ENCODE measurements at places on chromosomes 7 and 10.

DNA sequence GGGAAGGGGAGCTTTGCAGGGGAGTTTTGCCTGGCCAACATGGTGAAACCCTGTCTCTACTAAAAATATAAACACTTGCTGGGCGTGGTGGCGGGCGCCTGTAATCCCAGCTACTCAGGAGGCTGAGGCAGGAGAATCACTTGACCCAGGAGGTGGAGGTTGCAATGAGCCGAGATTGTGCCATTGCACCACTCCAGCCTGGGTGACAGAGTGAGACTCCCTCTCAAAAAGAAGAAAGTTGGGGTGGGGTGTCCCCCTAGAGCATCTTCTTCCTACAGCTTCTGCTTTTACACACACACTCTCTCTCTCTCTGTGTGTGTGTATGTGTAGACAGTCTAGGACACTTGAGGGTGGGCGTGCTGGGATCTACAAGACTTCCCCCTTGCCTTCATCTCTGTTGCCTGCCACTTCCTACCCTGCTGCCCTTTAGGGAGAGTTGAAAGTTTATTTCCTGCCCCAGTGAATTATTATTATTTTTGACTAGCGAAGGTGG is 21.7 kb downstream of the PLAU start:
- DNase-seq, result no peak

GRCh38 chr7:29329686-29330085 is 135.1 kb downstream of the CHN2 start:
- DNase-seq, result no peak

DNA sequence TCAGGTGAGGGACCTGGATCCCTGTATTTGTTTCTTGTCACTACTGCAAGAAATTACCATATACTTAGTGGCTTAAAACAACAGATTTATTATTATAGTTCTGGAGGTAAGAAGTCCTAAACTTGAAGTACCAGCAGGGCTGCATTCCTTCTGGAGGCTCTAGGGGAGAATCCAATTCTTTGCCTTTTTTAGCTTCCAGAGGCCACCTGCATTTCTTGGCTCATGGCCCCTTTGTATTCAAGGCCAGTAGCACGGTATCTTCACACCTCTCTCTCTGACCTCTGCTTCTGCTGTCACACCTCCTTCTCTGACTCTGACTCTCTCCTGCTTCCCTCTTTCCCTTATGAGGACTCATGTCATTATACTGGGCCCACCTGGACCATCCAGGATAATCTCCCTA is 2.2 kb upstream of the LHPP start:
- DNase-seq, result no peak

- DNase-seq, result no peak
Observed at GRCh38 chr10:9824631-9825071, 1193.0 kb upstream of the CELF2 start.

GRCh38 chr7:91239171-91239604 is 25.0 kb upstream of the FZD1 start:
- DNase-seq, result no peak

- DNase-seq, result no peak
Observed at GRCh38 chr10:50470798-50471582, 152.8 kb downstream of the SGMS1 start.

- no peak for DNase-seq
Observed at GRCh38 chr10:130957423-130957822, 354.1 kb downstream of the TCERG1L start.

DNA sequence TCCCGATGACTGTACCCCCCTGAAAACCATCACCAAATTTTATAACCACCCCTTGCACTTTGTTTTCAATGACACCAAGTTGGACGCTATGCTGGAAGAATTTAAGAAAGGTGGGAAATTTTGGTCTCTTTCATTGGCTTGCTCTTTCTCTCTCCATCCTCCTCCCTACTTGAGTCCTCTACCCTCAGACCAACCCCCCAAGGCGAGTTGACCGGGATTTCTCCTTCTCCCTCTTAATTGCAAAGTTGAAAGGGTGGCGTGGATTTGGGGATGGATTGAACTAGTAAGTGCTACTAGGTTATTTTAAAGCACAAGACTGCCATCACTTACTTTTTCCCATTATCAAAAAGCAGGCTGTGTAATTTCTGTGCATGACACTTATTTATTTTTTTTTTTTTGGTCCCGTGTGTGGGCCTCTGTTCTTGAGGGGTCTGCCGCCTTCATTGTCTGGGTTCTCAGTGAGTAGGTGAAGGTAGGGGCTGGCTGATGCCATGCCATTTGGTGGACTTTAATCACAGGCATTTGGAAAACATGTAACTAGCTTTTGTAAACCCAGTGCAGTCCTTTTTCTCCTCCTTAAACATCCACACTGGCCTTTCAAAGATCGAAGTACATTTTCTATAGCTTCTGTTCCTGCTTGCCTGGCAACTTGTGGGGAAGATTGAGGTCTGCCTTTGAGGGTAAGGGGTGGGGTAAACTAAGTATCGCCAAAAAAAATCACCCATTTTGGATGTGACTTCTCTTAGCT is 2.1 kb downstream of the CNNM2 start:
- no peak for DNase-seq

GRCh38 chr10:30556189-30556588 is 73.4 kb downstream of the LYZL2 start:
- no peak for DNase-seq

DNA sequence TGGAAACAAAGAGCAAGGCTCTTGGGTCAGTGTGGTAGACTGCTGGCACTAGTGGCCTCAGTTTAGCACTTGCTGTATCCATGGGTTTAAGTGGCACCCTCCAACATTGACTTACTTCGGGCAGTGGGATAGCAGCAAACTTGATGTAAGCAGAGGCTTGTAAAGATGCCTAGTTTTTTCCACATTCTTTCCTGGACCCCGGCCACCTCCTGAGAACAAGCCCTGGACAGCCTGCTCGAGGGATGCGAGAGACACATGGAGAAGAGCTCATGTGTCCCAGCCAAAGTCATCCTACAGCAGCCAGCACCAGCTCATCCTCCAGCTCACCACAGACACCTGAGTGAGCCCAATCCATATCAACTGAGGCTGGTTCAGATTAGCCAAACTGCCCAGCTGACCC is 142.7 kb upstream of the PCBD1 start:
- DNase-seq, result no peak

DNA sequence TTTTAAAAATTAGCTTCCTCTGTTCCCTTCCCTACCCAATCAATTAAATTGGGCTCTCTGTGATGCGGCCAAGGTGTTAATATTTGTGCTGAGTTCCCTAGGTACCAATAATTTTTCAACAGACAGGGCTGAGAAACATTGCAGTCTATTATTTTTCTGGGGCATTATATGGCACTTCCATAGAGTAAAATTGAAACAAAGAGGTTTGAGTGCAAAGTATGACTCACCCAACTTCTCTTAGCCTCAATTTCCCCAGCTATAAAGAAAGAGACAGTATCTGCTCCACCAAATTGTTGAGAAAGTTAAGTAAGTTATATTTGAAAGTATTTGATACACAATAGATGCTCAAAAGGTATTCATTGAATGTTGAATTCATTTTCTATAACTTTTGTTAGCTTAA is 74.9 kb downstream of the TES start:
- no peak for DNase-seq

DNA sequence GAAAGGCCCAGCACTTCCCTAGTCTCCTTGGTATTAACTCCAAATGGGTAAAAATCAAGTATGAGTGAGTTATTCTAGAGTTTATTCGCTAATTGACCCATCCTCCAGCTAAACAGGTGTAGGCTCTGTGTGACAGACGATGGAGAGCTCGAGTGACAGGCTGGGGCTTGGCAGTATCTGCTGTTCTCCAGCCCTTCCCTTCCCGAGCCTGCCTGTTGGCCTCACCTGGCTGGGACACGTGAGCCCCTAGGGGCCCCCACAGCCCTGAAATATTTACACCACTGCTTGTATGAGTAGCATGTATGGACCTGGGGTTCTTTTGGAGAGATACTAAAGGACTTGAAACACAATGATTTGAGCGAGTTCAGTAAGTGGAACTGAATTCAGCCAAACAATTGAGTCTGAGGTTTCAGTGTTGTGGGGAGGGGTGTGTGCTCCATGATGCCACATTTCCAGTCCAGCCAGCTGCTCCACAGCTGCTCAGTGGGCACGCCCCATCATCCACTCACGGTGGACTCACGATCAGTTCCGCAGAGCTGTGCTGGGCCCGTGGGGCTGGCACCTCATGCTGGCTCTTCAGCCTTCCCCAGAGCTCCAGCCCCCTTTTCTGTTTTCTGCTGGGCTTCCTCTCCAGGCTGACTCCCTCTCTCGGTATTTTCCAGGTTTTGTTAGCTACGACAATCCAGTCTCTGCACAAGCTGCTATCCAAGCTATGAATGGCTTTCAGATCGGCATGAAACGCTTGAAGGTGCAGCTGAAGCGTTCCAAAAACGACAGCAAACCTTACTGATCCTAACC is 283.0 kb downstream of the USP6NL start:
- no peak for DNase-seq

- DNase-seq, result no peak
Observed at GRCh38 chr10:132347211-132347930, 15.4 kb downstream of the LRRC27 start.

DNA sequence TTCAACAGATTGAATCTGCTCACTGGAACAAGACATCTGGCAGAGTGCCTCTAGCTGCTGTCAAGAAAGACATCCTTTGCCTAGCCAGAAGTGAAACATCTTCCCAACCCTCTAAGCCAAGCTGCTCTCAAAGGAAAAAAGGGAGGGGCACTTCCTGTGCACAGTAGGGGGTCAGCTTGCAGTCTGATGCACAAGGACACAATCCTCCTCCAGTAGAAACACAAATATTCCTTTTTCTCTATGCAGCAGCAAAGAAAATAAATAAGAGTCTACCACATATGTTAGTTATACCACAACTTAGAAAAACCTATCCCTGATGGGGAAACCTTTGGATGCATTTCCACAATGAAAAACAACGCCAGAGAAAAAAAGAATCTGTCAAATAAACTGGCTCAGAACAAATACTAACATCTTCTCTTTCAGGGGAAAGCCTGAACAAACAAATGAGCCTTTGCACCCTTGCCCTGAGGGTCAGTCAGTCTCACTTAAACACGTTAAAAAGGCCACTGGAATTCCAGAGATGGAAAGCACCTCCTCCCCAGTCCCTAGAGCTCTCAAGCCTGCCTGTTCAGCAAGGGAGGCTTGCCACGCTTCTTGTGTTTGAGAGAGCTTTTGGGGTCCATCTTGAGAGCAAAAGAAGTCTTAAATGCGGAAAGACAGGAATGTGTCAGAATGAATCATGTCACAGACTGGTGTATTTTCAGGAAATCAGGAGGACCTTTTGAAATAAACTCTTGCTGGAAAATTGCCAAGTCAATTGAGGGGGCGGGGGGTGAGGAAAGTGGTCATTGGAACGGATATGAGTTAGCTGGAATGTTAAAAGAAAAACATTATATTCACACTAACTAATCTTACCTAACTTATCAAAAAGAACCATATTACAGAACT is 7.5 kb downstream of the LAMB1 start:
- no peak for DNase-seq

All from GM12891 (cell line).